ENCODE measurements at places on chromosomes 1 and 21.

DNA sequence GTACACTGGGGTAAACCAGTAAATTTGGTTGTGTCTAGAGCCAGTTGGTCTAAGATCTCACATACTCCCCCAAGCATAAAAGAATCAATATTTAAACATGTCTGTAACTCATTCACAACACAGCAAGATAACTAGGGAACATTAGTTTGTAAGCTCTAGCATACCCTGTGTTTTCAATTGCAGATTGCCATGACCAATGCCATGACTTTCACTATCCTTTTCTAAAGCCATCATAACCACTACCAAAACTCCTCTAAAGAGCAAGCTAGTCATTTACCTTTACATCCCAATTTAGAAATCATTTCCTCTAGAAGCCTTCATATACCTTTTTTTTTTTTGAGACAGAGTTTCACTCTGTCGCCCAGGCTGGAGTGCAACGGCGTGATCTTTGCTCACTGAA lies 56.5 kb upstream of the PLA2G4A start:
- no peak for DNase-seq

DNA sequence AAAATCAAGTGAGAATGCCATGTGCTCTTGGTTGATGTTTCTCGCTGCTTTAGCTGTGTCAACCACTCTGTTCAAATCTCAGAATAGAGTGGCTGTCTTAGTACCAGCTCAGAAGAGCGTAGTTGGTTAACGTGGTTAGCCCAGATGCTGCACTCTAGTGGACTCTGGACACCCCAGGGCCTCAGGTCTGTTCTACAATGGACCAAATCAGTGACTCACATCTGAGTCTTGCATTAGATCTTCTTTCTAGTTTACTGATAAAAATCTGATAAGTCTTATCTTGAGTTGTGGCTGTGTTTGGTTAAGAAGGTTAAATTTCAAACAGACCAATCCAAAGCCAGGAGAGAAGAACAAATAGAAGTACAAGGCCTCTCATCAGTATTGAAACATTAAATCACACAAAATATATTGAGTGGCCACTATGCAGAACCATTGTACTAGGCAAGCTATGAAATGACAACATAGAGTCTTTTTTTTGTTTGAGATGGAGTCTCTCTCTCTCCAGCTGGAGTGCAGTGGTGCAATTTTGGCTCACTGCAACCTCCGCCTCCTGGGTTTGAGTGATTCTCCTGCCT lies 104.1 kb downstream of the NR5A2 start:
- DNase-seq: no peak

- peak; percentile 81 for DNase-seq
Observed at GRCh38 chr1:53655931-53656746, 82.8 kb downstream of the GLIS1 start.

- no peak for DNase-seq
Observed at GRCh38 chr1:203690730-203691129, 64.1 kb downstream of the ATP2B4 start.

DNA sequence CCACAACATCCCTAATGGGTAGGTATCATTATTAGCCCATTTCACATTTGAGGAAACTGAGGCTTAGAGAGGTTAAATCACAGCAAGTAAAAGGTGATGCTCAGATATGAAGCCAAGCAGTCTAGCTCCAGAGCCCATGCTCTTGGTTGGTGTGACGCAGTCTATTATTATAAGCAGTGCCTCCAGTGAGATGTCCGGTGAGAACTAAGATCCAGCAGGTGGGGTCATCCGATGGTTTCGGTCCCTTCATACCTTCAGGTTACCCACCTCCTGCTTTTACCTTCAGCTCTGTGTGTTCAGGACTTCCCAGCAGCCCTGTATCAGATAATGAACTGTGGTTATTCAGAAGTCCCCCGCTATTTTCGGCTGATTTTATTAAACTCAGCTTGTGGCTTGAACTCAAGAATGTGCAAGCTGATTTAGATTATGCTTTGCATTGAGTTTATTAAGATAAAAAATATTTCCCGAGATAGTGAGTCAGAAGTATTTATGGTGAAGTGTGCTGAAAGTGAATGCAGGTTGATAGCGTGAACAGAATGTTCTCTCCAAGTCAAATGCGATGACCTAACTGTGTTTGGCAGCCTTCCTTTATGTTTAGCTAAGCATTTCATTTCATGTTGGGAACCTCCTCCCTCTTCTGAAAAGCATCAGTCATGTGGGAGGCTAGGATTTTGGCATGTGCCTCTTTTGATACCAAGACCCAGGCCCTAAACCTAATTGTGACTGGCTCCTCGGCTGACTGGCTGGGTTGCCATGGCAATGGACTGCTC lies 160.9 kb upstream of the UBE2U start:
- peak; percentile 66 for DNase-seq

DNA sequence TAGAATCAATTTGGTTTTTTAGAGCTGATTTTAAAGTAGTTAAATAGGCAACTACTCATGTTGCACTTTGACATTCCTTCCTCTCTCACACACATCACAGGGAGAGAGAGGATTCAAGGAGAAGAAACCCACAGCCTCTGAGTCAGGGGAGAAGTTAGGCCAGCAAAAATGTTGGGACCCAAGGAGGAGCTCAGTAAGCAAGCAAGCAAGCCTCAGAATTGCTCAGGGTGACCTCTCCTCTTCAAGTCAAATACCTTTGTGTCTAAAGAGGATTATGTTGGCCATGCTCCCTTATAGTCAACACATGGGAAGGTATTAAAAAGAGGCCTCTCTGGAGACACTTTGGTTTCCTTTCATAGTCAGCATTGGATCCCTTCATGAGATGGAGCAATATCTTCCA lies 80.5 kb upstream of the WARS2 start:
- DNase-seq: peak; percentile 28

GRCh38 chr1:104387716-104388508 lies 638.2 kb downstream of the AMY1C start:
- DNase-seq: no peak

- no peak for DNase-seq
Observed at GRCh38 chr1:231160895-231161666, 777 bp upstream of the TRIM67 start.

DNA sequence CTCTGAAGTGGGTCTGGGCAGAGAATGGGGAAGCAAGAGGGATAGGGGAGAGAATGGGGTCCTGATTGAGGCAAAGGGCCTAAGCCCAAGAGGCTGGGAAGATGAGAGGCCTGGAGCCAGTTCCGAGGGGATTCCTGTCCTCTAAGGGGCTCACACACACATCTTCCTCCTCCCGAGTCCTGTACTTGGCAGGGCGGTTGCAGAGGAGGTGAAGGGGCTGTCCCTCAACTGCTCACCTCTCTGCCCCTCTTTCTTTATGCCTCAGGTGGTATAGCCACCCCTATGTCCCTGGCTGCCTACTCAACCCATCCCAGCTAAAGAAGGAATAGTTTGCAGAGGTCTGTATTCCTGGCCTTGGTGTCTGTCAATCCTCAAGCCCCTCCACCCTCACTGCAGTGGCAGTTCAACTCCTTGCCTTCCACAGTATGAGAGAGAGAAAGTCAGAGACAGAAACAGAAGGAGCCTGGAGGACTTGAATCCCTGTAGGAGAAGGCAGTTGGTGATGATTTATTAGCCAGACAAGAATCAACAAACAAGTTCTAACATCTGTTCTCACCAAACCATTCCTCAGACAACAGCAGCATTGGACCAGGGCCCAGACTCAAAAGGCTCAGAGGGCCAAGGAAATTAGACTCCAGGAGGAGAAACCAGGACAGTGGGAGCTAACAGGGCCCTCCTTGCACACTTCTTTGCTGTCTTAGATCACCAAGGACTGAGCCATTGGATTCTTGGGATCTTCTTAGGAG lies 10.7 kb downstream of the SH2D2A start:
- peak; percentile 72 for DNase-seq

DNA sequence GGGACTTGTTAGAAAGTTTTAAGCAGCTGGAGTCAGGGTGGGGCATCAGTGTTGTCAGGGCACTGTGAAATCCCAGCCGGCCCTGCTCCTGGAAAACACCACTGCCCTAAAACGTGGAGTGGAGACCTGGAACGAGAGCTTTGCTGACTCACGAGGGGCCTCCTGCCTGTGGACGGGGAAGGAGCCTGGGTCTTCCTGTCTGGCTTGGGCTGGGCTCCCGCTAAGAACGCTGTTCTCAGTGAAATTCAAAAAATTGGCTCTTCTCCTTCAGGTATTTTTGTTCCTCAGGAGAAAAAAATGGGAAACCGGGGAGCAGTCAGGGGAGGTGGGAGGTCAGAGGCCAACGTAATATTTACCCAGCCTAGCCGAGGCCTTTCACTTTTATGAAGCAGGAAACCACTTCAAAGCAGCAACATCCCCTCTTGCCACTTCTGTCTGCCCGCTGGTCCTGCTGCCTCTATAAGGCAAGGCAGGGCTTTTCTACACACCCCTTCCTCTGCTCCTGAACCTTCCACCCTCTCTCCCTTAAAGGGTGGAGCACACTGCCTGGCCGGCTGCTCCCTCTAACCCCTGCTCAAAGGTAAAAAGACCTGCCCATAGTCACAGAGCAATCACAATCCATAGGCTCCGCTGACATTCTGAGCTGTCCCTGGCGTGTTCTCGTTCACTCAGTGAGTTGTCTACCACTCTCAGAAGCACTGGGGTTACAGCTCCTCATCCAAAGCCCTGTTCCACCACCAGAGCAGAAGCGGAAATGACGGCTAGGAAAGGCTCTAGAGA lies 8.0 kb downstream of the PLXNA2 start:
- peak; percentile 75 for DNase-seq

DNA sequence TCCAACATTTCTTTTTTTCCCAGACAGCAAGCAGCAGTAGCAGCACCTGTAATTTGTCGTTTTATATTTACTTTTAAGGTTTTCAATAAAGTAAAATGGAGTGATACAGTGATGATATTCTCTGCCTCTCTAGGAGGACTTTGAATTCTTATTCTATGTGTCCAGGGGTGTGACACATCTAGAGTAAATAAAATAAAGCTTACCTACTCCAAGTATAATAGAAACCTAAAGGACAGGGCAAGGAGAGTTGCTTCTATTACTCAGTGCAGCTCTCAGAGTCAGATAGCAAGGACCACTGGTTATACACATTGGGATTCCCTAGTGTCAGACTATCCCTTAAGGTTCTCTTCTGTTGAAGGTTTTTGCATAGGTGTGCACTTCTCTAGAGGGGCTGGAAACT lies 95.9 kb downstream of the LMO4 start:
- no peak for DNase-seq

GRCh38 chr21:38349111-38349746 lies 92.4 kb downstream of the KCNJ15 start:
- DNase-seq: no peak

DNA sequence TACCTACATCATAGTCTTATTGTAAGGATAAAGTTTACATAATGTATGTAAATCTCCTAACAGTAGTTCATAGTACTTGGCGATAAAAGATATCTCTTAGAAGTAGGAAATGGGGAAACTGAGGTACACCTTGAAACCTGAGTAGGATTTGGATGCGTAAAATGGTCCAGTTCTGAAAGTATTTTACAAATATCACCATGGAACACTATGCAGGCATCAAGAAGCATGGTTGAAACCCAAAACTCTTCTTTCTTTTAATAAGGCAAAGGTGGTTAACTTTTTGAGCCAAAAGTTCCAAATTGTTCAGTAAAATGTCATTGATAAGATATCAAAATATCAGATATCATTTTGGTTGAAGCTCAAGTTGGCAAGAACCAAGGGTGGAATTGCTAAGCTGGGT lies 46.0 kb downstream of the ROR1 start:
- DNase-seq: no peak

DNA sequence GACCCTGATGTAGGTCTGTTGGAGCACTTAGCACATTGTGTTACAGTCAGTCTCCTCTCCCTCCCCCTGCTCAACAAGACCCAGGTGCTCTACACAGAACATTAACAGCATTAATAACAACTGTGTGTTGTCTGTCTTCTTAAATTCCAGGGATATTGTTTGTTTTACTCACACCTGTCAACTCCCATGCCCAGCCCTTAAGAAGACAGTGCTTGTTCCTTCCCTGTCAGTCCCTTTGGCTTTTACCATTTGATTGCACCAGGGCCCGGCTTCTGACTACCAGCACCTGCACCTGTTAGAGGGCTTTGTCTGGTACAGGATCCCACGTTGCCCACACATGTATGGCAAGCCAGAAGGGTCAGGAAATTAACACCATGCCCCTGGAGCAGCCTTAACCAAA lies 11.7 kb downstream of the RIMKLA start:
- no peak for DNase-seq

DNA sequence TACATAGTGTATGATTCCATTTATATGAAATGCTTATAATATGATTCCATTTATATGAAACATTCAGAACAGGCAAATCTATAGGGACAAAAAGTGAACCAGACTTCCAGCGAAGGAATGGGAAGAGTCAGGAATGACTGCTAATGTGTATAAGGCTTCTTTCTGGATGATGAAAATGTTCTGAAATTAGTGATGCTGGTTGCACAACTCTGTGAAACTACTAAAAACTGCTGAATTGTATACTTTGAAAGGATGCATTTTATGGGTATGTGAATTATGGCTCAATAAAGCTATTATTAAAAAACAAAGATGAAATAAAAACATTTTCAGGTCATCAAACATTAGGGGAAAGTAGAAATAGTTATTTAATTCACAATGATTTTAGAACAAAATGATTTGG lies 14.1 kb upstream of the IL24 start:
- no peak for DNase-seq

- DNase-seq: no peak
Observed at GRCh38 chr1:193262661-193263060, 76.2 kb upstream of the B3GALT2 start.

DNA sequence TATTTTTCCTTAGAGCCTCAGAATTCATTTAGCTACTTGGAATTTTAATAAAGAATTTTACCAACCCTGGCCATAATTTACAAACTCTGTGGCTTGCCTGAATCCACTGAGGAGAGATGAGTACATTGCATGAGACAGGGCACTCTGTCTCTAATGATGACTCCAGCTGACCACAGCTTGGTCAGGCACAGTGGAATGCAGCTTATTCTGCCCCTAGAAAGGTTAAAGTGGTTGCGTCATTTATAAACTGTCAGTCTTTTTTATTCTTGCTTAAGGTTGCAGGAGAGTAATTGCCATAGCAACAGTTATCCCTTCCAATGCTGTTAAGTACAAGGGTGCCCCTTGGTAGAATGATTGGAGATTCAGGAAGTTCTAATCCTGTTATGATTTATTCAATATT lies 28.3 kb downstream of the PDE4B start:
- peak; percentile 91 for DNase-seq

GRCh38 chr1:180567654-180568053 lies 8.9 kb downstream of the OVAAL start:
- DNase-seq: no peak

DNA sequence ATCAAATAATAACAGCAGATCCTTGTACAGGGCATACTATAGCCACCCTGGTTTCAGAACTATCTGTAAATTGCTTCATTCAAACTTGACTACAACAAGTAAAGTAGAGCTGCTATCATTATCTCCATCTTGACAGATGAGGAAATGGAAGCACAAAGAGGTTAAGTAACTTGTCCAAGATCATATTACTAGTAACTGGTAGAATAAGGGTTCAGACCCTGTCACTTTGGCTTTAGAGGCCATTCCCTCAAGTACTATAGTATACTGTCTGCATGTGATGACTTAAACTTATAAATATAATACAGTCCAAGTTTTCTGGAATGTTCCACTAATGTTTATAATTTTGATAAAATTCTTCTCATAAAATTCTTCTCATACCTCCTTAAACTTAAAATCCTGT lies 24.8 kb downstream of the PGM1 start:
- no peak for DNase-seq
